ENCODE measurements at places on chromosomes 6 and 20. TPM values are rescaled to one million over a fixed set of nuclear protein-coding genes. Genes with fewer than 3 reads are reported as not detected.

ME1 gene
- total RNA-seq, result 11.0 TPM

INSM1 gene
- total RNA-seq, result not detected

ARMC2 gene
- 1.9 TPM for total RNA-seq

MTFR2 gene
- 0.23 TPM for total RNA-seq

BMP6 gene
- 173 TPM for total RNA-seq
